Thoracic aorta (tissue), 2 donors: ENCODE measurements at places on chromosomes 5 and 9.
A peak's percentile ranks its signal among the peaks of the same experiment; 100 is the strongest.

GRCh38 chr5:180352116-180353047 is 754 bp downstream of the GFPT2 start:
- peak overlapping the region; percentile 97 for H3K4me3 ChIP-seq
- no peaks in the 10 kb centered on the region for H3K27me3 ChIP-seq
- H3K36me3 ChIP-seq, result no peaks in the 10 kb centered on the region
- DNase-seq, result no peak
- H3K27ac ChIP-seq, result peak overlapping the region; percentile 65

GRCh38 chr5:134111741-134112647 is 2.5 kb upstream of the TCF7 start:
- no peaks in the 10 kb centered on the region for H3K36me3 ChIP-seq
- no peak overlapping the region for H3K4me3 ChIP-seq
- H3K27me3 ChIP-seq, result no peaks in the 10 kb centered on the region
- peaks cover 6% of the 10 kb centered on the region for H3K4me1 ChIP-seq
- no peak for DNase-seq

GRCh38 chr5:6909901-6910300 is 196.7 kb downstream of the TENT4A start:
- no peak overlapping the region for H3K27ac ChIP-seq
- H3K4me1 ChIP-seq, result peaks cover 9% of the 10 kb centered on the region
- no peak overlapping the region for H3K4me3 ChIP-seq
- no peak for DNase-seq
- H3K36me3 ChIP-seq, result no peaks in the 10 kb centered on the region
- no peaks in the 10 kb centered on the region for H3K27me3 ChIP-seq

DNA sequence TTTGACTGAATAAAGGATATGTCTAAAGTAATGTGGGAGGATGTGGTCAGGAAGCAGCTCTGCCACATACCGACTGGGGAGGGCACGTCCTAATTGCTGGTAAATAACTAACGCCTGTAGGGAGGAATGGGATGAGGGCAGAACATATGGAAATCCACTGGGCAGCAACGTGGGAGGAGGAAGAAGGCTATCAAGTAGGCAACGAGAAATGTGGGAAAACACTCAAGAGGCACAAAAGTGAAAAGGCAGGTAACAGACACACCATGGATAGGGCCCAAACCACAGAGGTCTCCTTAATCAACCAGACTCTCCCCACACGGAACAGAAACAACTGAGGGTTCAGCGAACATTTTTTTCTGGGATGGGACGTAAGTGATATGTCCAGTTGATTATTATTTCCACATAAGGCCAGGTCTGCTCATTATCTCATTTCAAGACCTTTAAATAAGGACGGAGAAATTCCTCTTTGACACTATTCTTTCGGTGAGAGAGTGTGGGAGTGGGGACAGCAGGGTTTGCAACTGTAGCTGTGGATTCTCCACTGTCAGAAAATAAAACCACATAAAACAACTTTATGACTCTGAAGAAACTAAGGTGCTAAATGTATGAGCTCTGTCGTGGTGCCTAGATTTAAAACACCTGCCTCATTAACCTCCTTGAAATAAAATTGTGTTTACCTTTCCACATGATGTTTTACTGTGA is 17.0 kb downstream of the IARS1 start:
- H3K27ac ChIP-seq, result no peak overlapping the region
- no peak overlapping the region for H3K4me3 ChIP-seq
- no peaks in the 10 kb centered on the region for H3K4me1 ChIP-seq
- DNase-seq, result no peak

DNA sequence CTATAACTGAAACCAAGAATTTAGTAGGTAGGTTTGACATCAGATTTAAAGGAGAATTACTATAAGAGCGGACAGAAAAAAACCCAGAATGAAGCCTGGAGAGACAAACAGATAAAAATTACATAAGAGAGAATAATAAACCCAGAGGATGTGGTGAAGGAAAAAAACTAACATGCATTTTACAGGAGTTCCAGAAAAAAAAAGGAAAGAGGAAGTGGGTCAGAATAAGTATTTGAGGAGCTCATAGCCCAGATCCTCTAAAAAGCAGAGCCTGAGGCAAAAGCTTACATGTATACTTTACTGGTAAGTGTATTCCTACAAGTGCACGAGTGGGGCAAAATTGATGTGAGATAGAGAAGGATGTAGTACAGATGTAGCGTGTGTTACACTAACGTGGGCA is 43.1 kb upstream of the NAA35 start:
- no peaks in the 10 kb centered on the region for H3K4me1 ChIP-seq
- no peaks in the 10 kb centered on the region for H3K36me3 ChIP-seq
- H3K4me3 ChIP-seq, result no peak overlapping the region
- no peak overlapping the region for H3K27ac ChIP-seq

- no peaks in the 10 kb centered on the region for H3K36me3 ChIP-seq
- DNase-seq, result no peak
- no peaks in the 10 kb centered on the region for H3K4me1 ChIP-seq
These were observed 55.6 kb upstream of the LMX1B start for GRCh38 chr9:126558051-126558665.

- H3K27ac ChIP-seq, result peak overlapping the region; percentile 51
- H3K4me3 ChIP-seq, result no peak overlapping the region
- no peaks in the 10 kb centered on the region for H3K27me3 ChIP-seq
- no peak for DNase-seq
- H3K36me3 ChIP-seq, result no peaks in the 10 kb centered on the region
These were observed 133.4 kb upstream of the OTULINL start for GRCh38 chr5:14447958-14448911.

GRCh38 chr9:122382901-122383850 is 12.4 kb downstream of the PTGS1 start:
- no peak overlapping the region for H3K27ac ChIP-seq
- peaks cover 16% of the 10 kb centered on the region for H3K4me1 ChIP-seq
- DNase-seq, result no peak
- no peaks in the 10 kb centered on the region for H3K27me3 ChIP-seq
- H3K4me3 ChIP-seq, result no peak overlapping the region

GRCh38 chr5:137589185-137589584 is 90.1 kb upstream of the SPOCK1 start:
- no peaks in the 10 kb centered on the region for H3K4me1 ChIP-seq
- no peaks in the 10 kb centered on the region for H3K27me3 ChIP-seq
- no peak overlapping the region for H3K4me3 ChIP-seq

DNA sequence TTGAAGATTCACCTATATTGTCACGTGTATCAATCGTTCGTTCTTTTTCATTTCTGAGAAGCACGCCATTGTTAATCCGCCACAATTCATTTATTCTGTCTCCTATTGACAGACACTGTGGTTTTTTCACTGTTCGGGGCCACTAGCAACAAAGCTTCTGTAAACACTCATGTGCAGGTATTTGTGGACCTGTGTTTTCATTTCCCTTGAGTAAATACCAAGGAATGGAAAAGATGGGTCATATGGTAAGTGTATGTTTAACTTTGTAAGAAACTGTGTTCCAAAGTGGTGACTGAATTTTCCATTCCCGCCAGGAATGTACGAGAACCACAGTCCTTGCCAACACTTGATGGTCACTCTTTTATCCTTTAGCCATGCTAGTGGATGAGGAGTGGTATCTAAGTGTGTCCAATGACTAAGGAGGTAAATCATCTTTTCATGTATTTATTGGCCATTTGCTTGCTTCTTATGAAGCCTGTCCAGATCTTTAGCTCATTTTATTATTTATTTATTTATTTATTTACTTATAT is 10.7 kb downstream of the ABO start:
- H3K4me1 ChIP-seq, result no peaks in the 10 kb centered on the region
- H3K36me3 ChIP-seq, result no peaks in the 10 kb centered on the region
- H3K4me3 ChIP-seq, result no peak overlapping the region
- no peak for DNase-seq

DNA sequence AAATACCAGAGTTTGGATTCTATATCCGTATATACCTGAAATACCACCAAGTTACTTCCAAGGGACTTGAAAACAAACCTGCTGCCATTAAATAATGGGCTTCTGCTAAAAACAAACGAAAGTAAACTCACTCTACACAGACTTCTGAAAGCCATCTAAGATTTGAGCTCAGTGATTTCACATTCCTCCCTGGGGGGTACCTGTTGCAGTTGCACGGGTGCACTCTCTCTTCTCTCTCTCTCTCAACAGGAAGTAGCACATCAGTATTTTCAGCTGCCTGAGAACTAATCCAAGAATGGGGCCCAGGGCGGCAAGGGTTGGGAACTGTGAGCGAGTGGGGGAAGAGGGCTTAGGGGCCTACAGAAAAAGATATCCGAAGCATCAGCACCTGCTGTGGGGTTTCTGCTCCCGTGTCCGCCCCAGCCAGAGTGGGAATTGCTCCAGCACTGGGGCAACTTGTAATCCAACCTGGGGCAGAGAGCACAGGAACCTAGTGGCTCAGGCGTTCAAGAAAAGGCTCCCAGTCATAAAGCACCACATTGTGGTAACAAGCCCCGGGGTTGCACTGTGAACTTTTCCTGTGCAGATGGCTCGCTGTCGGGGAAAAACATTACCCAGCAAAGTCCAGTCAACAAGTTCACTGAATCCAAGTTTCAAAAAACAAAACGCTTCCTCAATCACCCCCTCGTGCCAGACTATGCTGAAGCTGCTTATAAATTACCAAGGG is 99.8 kb downstream of the EFNA5 start:
- no peaks in the 10 kb centered on the region for H3K36me3 ChIP-seq
- no peaks in the 10 kb centered on the region for H3K27me3 ChIP-seq
- peak overlapping the region; percentile 62 for H3K27ac ChIP-seq
- H3K4me3 ChIP-seq, result peak overlapping the region; percentile 78
- no peak for DNase-seq

GRCh38 chr9:83445703-83446265 is 92.4 kb downstream of the FRMD3 start:
- no peaks in the 10 kb centered on the region for H3K36me3 ChIP-seq
- H3K27ac ChIP-seq, result no peak overlapping the region
- no peaks in the 10 kb centered on the region for H3K27me3 ChIP-seq
- no peak for DNase-seq
- H3K4me1 ChIP-seq, result peaks cover 24% of the 10 kb centered on the region

GRCh38 chr9:116671605-116672004 is 15.5 kb upstream of the TRIM32 start:
- no peak overlapping the region for H3K27ac ChIP-seq
- no peaks in the 10 kb centered on the region for H3K4me1 ChIP-seq
- DNase-seq, result no peak
- no peak overlapping the region for H3K4me3 ChIP-seq

- no peaks in the 10 kb centered on the region for H3K36me3 ChIP-seq
- H3K4me1 ChIP-seq, result peaks cover 27% of the 10 kb centered on the region
- peak overlapping the region; percentile 26 for H3K27ac ChIP-seq
- no peak overlapping the region for H3K4me3 ChIP-seq
- no peak for DNase-seq
These were observed 93.7 kb downstream of the NFIB start for GRCh38 chr9:14220256-14220655.

DNA sequence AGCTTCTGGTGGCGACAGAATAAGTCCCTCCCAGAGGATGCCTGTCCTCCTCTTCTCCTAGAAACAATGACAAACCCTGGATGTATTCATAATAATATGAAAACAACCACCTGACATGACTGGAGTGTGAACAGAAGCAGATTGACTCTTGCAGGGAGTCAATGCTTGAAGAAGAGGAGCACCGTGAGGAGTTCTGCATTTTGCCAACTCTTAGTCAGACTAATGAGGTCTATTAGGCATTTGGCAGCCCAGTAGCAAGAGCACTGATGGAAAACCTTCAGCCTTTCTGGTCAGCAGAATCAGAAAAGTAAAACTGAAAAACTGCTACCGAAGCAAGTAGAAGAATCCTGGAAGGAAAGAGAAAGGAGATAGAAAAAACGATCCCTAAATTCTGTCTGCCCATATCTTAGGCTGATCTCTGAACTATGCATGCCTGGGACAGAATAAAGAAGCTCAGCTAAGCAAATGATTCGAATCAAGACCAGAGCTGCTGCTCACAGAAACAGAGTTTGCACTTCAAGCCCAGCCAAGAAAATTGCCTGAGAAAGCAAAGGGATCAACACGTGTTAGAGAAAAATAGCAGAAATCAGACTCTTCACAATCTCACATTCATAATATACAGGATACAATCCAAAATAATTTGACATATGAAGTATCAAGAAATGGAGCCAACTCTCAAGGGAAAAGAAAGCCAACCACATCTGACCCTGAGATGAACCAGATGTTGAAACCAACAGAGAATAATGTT is 69.5 kb upstream of the OSMR start:
- no peaks in the 10 kb centered on the region for H3K36me3 ChIP-seq
- H3K27ac ChIP-seq, result no peak overlapping the region
- no peaks in the 10 kb centered on the region for H3K27me3 ChIP-seq
- H3K4me3 ChIP-seq, result no peak overlapping the region

DNA sequence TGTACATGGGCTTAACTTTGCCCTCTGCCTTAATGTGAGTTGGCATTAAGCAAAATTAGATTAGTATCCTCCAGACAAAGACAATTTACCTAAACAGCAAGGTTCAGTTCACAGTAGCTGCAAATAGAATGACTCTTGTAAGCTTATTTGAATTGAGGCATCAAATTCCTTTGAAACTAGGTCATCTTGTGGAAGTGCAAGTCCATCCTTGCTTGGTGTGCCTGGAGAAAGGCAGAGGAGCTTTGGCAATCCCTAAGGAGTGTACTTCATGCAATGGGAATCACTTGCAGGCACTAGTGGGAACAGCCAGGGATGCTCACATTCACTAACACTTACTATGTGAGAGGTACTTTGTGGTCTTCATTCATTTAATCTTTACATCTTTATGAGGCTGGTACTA is 118.3 kb downstream of the DRD1 start:
- H3K27me3 ChIP-seq, result no peaks in the 10 kb centered on the region
- no peaks in the 10 kb centered on the region for H3K4me1 ChIP-seq
- H3K4me3 ChIP-seq, result no peak overlapping the region
- H3K36me3 ChIP-seq, result no peaks in the 10 kb centered on the region

DNA sequence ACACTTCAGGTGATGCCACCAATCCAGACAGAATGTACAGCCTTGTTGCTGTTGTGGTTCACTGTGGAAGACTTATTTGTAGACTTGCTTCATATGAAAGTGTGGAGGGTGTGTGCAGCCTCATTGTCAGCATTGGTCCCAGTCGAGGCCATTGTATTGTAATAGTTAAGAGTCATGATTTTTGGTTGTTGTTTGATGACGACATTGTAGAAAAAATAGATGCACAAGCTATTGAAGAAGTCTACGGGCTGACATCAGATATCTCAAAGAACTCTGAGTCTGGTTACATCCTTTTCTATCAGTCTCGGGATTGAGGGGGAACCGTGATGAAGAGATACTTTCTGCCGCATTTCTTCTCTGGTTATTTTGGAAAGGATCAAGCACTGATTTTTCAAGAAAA is 56.4 kb upstream of the TLX3 start:
- no peak overlapping the region for H3K4me3 ChIP-seq
- no peaks in the 10 kb centered on the region for H3K27me3 ChIP-seq
- no peaks in the 10 kb centered on the region for H3K4me1 ChIP-seq
- DNase-seq, result no peak

GRCh38 chr5:14218480-14218879 is 75.3 kb downstream of the TRIO start:
- no peak for DNase-seq
- peaks cover 66% of the 10 kb centered on the region for H3K4me1 ChIP-seq
- H3K36me3 ChIP-seq, result no peaks in the 10 kb centered on the region
